ENCODE measurements at places on chromosomes 4 and X.

GRCh38 chr4:137509855-137510282 lies 22.4 kb downstream of the PCDH18 start:
- DNase-seq, result no peak

DNA sequence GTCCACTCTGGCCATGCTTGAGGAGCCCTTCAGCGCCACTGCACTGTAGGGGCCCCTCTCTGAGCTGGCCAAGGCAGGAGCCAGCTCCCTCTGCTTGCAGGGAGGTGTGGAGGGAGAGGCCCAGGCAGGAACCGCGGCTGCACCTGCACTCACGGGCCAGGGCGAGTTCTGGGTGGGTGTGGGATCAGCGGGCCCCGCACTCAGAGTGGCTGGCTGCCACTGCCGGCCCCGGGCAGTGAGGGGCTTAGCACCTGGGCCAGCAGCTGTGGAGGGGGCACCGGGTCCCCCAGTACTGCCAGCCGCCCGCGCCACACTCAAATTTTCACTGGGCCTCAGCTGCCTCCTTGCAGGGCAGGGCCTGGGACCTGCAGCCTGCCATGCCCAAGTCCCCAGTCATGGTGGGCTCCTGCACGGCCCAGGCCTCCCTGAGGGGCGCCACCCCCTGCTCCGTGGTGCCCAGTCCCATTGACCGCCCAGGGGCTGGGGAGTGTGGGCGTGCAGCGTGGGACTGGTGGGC lies 347.2 kb upstream of the SPOCK3 start:
- no peak for DNase-seq

- DNase-seq, result no peak
Measured at GRCh38 chr4:147594107-147594506, 23.1 kb upstream of the TMEM184C start.

DNA sequence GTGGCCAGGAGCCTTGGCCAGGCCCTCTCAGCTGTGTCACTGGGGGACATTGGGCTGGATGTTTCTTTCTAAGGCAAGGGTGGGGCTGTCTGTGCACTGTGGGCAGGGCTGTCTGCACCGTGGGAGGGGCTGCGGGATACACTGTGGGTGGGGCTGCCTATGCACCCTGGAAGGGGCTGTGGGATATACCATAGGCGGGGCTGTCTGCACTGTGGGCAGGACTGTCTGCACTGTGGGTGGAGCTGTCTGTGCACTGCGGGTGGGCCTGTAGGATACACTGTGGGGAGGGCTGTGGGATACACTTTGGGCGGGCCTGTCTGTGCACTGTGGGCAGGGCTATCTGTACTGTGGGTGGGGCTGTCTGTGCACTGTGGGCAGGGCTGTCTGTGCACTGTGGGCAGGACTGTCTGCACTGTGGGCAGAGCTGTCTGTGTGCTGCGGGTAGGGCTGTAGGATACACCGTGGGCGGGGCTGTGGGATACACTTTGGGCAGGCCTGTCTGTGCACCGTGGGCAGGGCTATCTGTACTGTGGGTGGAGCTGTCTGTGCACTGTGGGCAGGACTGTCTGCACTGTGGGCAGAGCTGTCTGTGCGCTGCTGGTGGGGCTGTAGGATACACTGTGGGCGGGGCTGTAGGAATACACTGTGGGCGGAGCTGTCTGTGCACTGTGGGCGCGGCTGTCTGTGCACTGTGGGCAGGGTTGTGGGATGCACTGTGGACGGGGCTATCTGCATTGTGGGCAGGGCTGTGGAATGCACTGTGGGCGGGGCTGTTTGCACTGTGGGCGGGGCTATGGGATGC lies 31.1 kb downstream of the ACOX3 start:
- DNase-seq, result no peak

DNA sequence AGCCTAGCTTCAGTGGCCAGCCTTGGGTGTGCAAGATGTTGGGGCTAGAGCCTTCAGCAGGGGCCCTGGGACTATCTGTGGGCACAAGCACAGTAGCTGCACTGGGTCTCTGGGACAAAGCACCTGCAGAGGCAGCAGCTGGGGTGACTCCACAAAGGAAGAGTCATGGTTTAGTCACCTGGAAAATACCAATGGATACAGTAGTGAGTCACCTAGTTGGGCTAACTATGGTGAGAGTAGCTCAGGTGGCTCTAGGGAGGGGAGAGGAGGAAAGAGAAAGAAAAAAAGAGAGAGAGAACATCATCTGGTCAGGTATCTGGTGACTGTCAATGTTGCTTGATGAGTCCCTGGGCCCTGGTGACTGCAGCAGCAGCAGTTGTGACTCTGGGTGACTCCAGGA lies 72.9 kb upstream of the SPIN4 start:
- no peak for DNase-seq
